ENCODE measurements at places on chromosomes 1 and 21.
A peak's percentile ranks its signal among the peaks of the same experiment; 100 is the strongest.

DNA sequence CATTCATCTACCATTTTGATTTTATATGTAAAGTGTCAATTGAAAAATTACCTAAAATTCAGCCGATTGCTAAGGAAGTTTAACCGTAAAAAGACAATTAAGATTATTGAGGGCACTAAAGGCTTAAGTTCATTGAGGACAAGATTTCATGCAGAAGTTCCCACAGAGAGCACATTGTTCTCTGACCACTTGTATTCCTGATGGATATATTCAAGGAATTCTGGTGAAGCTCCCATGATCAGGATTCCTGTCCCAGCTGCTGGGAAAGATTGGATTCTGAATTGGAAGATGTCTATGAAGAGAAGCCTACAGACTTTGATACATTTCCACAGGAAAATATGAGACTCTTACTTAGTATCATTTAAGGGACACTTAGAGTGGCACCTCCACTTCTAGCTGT lies 209.2 kb upstream of the KCTD3 start:
- DNase-seq = no peak

DNA sequence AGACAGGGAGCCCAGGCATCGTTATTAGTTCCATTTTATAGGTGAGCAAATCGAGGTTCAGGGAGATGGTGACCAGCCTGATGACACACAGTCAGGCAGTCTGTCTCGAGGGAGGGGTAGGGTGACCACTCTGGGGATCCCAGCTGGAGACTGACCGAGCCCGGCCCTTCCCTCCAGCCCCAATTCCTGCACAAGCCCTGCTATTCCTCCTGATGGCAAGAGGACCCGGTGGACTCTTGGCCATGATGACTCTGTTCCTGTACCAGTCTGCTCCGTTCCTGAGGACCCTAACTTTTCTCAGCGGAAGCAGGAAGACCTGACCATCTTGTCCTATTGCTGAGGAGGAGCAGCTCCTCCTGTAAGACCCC lies 391 bp downstream of the AGT start:
- no peak for DNase-seq

- DNase-seq = peak; percentile 28
Measured at GRCh38 chr1:38127428-38127827, 80.8 kb upstream of the POU3F1 start.

GRCh38 chr21:15278279-15278678 lies 213.5 kb upstream of the NRIP1 start:
- no peak for DNase-seq

DNA sequence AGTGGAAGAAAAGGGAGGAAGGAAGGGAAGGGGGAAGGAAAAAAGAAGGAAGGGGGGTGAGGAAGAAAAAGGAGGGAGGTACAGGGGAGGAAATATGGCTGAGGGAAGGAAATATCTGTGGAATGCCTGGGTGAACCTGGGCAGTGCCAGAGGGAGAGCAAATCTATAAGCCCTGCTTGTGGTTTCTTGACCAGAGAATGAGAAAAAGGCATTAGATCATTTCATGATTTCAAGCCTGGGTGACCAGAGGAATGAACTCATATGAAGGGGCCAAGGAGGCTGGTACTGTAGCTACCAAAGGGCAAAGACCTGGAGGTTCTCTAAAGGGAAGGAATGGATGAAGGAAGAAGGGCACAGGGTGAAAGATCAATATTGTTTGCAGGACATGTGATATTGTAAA lies 31.4 kb downstream of the GNG12 start:
- peak; percentile 77 for DNase-seq

DNA sequence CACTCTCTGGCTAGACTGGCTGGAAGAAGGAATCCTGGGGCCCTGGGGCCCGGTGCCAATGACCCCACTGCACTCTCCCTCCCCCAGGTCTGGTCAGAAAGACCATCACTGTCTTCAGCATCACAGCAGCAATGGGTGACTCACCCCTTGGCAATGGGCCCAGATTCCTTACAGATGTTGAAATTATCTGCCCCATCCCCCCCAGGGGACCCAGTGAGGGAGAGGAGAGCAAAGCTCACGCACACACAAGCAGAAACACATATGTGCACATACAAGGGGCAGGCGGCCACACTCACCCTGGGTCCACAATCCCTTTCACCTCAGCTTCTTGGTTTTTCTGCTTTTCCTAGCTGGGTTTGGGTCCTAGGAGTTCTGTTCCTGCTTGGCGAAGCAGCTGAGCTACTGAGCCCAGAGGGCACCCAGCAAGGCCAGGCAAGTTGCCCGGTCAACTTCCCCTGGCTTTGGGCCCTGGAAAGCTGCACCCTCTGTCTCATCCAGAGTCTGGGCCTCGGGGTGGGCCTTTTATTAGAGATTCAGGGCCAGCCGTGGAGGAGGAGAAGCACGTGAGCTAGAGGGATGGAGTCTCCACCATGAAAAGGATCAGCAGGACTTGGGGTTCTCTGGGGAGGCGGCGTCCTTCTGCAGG lies 2.6 kb downstream of the COL16A1 start:
- DNase-seq = peak; percentile 98

GRCh38 chr21:14585122-14585521 lies 39.0 kb upstream of the SAMSN1 start:
- no peak for DNase-seq

DNA sequence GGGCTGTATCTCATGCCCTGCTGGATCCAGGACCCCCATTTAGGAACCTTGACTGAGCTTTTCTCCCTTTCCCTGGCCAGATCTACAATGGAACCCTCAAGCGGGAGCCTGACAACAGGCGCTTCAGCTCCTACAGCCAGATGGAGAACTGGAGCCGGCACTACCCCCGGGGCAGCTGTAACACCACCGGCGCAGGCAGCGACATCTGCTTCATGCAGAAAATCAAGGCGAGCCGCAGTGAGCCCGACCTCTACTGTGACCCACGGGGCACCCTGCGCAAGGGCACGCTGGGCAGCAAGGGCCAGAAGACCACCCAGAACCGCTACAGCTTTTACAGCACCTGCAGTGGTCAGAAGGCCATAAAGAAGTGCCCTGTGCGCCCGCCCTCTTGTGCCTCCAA lies 29.8 kb downstream of the PKP1 start:
- DNase-seq = no peak

DNA sequence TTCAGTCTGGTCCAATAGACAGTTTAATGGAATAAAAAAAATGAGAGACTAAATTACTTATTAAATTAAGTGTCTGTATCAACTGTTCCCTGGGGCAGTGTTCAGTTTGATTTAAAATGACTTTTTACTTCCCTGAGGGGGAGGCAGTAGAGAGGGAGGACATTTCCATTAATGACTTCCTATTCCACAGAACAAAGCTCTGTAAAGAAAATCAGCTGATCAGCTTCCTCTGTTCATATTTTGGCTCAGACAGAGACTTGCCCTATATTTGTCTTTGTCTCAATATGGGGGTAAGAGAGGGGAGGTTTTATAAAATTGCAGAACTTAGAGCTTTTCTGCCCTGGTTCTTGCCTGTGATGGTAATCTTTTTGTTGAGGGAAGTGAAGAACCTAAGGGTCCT lies 8.4 kb downstream of the CFAP126 start:
- no peak for DNase-seq

DNA sequence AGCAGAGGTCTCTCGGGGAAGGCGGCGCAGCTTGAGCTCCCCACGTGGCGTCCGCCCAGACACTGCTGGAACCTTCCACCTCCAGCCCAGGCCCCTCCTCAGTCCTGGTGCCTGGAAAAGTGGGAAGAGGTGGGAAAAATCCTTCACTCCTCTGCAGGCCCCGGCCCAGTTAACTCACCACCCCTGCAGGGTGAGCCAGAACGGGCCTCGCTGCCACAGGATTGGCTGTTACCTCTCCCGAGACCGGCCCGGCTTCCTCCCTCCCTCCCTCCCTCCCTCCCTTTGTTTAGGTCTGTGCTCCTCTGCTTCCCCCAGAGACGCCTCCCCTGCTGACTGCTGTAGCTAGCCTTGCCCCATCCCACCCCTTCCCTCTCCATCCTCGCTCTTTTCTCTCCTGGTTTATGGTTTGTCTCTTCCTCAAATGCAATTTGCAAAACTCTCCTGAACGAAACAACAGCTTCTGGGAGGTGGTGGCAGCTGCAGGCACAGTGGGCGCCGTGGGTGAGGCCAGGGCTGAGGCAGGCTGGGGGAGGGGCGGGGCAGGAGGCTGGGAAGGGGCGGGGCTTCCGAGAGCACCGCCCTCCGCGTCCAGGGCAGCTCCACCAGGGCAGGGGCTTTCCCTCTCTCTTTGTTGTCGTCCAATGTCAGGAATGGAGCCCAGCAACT lies 6.5 kb downstream of the CAPN9 start:
- DNase-seq = no peak

DNA sequence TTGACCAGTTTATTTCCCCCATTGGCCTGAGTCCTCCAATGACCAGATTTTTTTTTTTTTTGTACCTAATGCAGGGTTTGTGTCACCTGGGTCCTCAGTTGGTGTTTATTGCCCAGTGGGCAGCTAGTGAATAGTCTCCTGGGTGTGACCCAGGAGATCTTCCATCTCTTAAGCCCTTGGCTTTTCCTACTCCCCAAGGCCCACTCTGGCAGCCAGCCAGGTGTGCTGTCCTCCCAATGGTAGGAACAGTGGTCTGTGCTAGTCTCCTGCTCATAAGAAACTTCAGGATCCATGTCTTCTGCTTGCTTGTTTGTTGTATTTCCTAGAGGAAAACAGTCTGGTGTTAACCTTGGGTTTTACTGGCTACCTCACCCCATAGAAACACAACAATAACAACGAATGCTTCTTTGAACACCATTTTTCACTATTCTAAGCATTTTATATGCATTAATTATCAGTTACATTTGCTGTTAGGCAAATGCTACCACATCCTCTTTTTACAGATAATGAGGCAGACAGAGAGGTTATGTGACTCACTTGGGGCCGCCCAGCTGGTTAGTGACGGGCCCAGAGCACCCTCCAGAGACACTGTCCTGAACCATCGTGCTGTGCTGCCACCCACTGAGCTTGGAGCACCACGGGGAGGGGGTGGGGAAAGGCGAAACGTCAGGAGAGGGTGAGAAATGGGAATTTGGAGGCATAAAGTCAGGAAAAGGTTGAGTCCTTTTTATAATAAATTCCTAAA lies 107.5 kb downstream of the HIVEP3 start:
- DNase-seq = peak; percentile 53

DNA sequence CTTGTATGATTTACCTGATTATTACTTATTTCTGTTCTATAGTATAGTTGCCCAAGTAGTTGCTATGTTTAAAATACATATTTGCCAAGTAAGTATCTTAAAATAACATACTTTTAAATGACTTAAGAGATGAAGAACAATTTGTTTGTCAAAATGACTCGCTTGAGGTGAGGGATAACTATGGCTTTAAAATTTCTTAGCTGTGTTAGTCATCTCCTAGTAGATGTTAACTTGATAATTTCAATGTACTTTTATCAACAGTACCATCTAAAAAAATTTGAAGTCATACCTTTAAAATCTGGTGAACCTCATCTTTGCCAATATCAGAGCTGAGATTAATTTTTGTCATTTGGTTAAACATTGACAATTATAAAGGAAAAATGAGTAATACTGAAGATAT lies 37.7 kb downstream of the ODR4 start:
- peak; percentile 22 for DNase-seq

- DNase-seq = no peak
Measured at GRCh38 chr21:30306884-30307283, 13.2 kb downstream of the KRTAP26-1 start.

- DNase-seq = no peak
Measured at GRCh38 chr1:115175596-115175995, 86.3 kb upstream of the TSPAN2 start.

- DNase-seq = no peak
Measured at GRCh38 chr1:239861985-239862384, 229.7 kb upstream of the FMN2 start.

DNA sequence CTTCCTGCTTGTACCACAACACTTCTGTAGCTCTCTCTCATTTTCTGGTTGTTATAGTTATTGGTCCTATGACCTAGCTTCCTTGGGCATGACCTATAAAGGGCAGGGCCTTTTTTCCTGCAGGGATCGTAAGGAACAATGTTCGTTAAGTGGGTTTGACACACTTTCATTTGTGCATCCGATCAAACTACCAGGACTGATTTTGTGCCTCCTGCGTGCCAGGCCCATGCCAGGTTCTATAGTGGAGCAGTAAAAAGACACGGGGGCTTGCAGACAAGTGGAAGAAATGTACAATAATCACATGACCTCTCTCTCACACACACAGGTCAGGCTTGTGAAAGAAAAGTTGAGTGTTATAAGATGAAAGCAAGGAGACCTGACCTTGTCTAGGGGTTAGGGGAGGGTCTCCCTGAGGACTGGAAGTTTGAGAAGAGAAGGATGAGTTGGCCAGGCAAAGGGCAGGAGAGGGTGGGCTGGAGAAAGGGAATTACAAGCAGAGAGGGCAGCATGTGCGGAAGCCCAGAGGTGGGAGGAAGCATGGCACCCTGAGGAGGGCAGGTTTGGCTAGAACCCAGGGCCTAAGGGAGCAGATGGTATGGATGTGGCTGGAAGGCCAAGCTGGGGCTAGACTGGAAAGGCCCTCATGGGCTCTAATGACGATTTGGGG lies 145.4 kb downstream of the GRIK3 start:
- DNase-seq = no peak

- no peak for DNase-seq
Measured at GRCh38 chr1:1178794-1179331, 5.2 kb downstream of the TTLL10 start.

GRCh38 chr21:39686646-39687468 lies 58.1 kb upstream of the IGSF5 start:
- no peak for DNase-seq

DNA sequence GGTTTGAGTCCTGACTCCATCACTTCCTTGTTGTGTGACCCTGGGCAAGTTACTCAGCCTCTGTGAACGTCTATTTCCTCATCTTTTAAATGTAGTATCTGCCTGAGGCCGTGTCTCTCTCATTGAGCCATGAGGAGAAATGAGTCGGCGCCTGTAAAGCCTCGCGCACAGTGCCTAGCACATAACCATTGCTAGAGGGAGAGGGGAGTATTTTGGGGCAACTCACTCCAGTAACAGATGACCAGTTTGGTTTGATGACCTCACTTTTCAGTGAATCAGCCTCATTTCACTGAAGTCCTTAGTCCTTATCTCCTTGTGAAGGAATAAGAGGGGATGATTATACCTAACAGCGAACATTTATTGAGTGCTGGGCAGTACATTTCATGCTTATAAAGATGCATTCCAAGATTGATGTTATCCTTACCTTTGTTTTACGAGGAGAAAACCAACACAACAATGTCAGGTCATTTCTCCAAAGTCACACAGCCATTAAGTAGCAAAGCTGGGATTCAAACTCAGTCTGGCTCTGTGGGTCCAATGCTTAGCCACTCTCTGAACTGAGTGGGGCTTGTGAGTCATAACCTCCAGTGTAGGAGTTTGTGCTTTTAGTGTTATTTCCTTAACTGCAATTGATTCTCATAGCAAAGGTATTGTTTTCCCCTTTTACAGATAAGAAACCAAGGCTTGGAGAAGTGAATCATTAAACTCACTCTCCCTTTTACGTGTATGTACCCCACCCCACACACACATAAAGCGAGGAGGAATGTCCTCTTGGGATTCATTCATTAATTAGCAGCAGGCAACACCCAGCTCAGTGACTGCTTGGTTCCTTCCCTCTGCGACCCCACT lies 25.9 kb downstream of the KCNC4 start:
- peak; percentile 96 for DNase-seq

GRCh38 chr21:20260124-20260523 lies 738.1 kb upstream of the NCAM2 start:
- no peak for DNase-seq

- peak; percentile 1 for DNase-seq
Measured at GRCh38 chr1:70627910-70628309, 216.8 kb downstream of the CTH start.
